ENCODE measurements at places on chromosomes 6 and 20. TPM values are rescaled to one million over a fixed set of nuclear protein-coding genes. Genes with fewer than 3 reads are reported as not detected.

Gene SNAI1
- total RNA-seq, result 12.6 TPM

Gene RNF217
- 7.3 TPM for total RNA-seq

Gene FILIP1
- 0.28 TPM for total RNA-seq

Gene ECI2
- total RNA-seq, result 60.1 TPM

Gene TFEB
- total RNA-seq, result 11.7 TPM

Gene SYCP2L
- total RNA-seq, result 1.9 TPM

Gene SCUBE3
- 0.05 TPM for total RNA-seq

Gene TINAG
- not detected for total RNA-seq

Gene SYNGAP1
- total RNA-seq, result 5.6 TPM

Gene HLA-DQB2
- total RNA-seq, result not detected

Gene DDX39B
- total RNA-seq, result 382 TPM

Gene VGLL2
- not detected for total RNA-seq

All from A549 treated with AZD2906 at 1 μM for 4 hours (cell line).